ENCODE measurements at places on chromosomes 4 and X.
A peak's percentile ranks its signal among the peaks of the same experiment; 100 is the strongest.

DNA sequence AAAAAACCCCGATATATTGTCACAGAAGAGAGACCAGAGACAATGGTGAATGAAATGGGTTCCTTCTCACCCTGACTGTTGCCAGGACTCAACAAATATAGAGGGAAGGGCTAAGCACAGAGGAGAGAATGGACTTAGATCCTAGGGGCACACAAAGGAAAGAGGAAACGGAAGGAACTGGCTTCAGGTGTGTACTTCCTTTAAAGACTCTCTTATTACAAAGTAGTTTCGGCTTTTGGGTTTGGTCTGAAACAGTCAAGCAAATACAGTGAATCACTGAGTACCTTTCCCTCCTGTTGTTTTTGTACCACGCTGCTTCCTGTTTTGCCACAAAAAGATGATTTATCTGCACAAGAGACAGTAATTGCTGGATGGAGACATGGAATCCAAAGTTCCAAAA, 46.1 kb upstream of the S100G start:
- no peak for ATAC-seq

DNA sequence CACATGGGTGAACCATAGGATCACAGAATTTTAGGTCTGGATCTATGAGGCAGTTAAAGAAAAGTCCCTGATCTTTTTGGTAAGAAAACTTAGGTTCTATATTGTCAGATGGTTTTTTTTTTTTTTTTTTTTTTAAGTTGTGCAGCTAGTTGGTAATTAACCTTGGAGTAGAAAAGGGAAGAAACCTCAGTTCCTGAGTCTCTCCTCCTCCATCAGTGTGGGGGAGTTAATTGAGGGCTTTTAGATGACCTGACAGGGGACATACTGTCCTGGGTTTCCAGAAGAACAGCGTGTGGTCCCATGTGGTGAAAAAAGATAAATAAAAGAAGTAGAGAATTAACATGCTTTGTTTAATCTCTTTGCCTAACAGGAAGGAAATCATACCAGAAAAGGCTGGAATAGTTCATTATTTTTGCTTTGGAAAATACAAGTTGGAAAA, 123.7 kb downstream of the ARHGAP10 start:
- no peak for ATAC-seq

- no peak for ATAC-seq
These were observed 1.5 kb downstream of the FRMPD3 start for GRCh38 chrX:107450823-107451509.

DNA sequence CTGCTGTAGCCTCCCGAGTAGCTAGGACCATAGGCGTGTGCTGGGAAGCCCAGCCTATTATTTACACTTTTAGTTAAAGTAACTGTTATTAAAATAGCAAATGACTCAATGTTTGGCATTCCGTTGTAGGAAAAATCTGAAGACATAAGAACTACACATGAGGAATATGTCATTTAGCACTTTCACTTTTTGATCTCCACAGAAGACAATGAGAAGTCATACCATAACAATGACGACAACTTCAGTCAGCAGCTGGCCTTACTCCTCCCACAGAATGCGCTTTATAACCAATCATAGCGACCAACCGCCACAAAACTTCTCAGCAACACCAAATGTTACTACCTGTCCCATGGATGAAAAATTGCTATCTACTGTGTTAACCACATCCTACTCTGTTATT, 6.7 kb downstream of the GPR34 start:
- no peak for ATAC-seq

DNA sequence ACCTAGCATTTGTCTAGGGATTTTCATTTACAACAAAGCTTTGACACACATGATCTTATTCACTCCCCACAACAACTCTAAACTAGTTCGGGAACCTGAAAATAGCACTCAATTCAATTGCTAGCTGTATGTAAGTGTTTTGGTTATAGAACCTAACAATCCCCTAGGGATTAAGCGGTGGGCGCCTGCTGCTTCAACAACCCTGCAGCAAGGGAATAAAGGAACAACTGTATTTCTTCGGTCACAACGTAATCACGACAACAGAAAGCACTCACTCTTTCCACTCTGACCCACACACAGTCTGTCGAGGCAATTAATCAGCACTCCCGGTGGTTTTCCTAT, 674 bp upstream of the DIAPH2 start:
- peak; percentile 28 for ATAC-seq

DNA sequence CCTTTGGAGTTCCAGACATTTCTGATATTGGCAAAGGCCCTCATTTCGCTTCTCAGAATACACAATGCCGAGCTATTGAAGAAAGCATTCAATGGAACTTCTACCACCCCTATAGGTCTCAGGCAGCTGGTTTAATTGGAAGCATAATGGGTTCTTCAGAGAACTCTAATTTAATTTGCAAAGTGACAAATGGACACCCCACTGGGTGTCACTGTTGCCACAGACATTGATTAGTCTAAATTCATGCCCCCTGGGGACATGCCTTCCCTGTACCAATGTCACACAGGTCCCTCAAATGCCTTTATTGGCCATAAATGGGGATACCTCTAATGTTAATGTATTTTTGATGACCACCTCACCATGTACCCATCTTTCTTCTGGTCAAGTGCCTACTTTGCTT, 22.9 kb upstream of the TMEM255A start:
- no peak for ATAC-seq

DNA sequence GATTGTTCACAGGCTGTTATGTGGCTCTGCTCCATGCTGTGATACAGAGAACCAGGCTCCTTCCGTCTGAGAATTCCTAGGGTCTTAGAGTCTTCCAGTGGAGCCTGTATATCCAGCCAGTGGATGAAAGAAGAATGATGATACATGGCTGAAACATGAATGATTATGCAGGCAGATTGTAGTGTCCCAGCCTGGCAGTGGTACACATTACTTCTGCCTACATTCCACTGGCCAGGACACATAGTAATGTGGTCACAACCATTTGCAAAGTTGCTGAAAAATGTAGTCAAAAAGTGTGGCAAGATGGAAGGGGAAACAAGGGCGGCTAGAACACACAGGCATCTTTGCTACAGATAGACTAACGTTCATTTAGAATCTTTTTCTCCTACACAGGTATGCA, 4.5 kb upstream of the GBA3 start:
- no peak for ATAC-seq

GRCh38 chrX:23732704-23733103, 10.4 kb downstream of the ACOT9 start:
- ATAC-seq: peak; percentile 76

DNA sequence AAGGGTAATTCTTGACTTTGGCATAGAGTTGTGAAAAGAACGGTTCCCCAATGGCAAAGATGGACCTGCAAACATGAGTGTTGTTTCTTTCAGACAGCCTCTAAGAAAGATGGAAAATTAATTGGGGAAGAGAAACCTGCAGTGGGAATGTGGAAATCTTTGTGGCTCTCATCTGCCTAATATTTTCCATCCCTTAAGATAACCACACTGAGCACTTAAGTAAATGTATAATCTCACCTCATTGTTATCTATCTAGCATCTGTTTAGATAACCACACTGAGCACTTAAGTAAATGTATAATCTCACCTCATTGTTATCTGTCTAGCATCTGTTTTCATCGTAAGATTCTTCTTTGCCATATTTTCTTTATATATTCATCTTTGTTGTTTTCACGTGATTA, 149.3 kb downstream of the NWD2 start:
- ATAC-seq: no peak

GRCh38 chr4:149344436-149344835, 471.2 kb downstream of the IQCM start:
- no peak for ATAC-seq

DNA sequence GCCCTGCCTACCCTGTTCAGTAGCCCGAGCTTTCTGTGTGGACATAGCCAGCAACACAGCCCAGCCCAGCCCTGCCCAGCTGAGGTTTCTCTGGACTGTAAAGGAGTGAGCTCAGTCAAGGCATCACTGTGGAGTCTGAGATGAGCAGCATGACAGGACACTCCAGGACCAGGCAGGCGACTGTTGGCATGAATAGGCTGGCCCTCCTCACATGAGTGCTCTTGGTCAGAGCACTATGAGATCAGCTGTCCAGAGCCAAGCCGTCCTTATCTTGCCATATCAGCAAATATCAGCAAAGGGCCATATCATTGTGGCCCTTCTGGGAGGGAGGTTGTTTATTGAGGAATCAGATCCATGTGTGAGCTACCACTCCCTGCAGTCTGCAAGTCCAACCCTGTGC, 30.9 kb downstream of the REELD1 start:
- no peak for ATAC-seq

DNA sequence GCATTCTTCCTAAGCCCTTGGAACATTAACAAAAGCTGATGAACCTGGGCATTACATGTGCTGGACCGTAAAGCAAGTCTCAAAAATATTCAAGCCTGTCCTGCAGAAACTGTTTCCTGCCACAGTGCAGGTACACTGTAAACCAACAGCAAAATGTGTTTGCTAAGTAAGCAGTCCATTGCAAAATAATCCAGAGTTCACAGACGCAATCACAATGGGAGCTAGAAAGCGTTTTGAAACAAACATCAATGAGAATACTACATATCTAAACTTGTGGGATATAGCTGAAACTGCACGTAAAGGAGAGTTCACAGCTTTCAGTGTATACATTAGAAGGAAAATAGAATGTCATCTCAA, 61.6 kb downstream of the RGS12 start:
- ATAC-seq: no peak

- ATAC-seq: peak; percentile 83
These were observed 44.5 kb downstream of the SEPTIN11 start for GRCh38 chr4:76993787-76994641.

GRCh38 chr4:125013891-125014290, 300.9 kb upstream of the FAT4 start:
- no peak for ATAC-seq

- ATAC-seq: peak; percentile 42
These were observed 36.3 kb upstream of the REST start for GRCh38 chr4:56871371-56871866.

- no peak for ATAC-seq
These were observed 4.9 kb downstream of the SEPTIN11 start for GRCh38 chr4:76954489-76954888.

DNA sequence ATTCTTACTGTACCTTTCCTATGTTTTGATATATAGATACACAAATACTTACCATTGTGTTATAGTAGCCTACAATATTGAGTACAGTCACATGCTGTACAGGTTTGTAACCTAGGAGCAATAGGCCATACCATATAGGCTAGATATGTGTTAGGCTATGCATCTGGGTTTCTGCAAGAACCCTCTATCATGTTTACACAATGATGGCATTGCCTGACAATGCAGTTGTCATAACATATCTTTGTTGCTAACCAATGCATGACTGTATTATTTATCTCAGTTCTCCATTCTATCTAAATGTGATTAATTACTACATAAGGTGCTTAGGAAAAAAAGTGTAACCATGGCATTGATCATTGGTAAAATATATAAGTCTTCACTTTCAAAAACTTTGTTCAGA, 10.0 kb upstream of the SPCS3 start:
- ATAC-seq: no peak

DNA sequence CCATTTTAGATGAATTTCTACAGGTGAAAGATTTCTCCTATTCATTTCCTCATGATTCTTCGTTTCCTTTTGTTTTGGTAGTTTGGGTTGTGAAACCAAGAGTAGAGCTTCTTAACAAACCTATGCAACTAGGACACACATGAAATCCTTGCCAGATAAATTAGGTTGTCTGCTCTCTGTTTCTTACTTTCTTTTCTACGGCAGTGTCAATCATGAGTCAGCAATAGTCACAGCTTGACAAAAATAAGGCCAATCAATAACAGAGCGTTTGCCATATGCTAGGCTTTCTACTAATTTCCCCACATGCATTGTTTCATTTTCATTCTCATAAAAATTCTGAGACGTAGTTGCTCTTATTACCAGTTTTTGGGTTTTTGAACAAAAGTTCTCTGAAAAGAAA, 20.3 kb downstream of the CLRN2 start:
- no peak for ATAC-seq

- ATAC-seq: no peak
These were observed 11.2 kb downstream of the BLTP1 start for GRCh38 chr4:122163301-122163700.

- ATAC-seq: no peak
These were observed 3.8 kb downstream of the VEGFC start for GRCh38 chr4:176788971-176789370.

DNA sequence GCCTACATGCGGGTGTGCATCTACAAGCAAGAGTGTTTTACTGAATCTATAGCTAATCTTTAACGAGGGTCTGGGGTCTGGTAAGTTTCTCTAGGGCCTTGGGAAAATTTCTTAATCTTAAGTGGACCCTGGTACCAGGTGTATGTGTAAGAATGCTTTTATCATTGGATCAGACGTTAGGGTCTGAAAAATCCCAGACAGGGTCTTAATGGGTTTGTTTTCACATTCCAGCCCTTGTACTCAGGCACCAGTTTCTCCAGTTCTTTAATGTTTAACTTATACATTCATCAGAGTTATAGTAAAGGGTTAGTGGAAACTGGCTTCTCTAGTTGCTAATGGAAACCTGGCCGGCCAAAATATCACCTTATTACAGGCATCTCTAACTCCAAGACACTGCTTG, 11.6 kb downstream of the MAGEB16 start:
- no peak for ATAC-seq

DNA sequence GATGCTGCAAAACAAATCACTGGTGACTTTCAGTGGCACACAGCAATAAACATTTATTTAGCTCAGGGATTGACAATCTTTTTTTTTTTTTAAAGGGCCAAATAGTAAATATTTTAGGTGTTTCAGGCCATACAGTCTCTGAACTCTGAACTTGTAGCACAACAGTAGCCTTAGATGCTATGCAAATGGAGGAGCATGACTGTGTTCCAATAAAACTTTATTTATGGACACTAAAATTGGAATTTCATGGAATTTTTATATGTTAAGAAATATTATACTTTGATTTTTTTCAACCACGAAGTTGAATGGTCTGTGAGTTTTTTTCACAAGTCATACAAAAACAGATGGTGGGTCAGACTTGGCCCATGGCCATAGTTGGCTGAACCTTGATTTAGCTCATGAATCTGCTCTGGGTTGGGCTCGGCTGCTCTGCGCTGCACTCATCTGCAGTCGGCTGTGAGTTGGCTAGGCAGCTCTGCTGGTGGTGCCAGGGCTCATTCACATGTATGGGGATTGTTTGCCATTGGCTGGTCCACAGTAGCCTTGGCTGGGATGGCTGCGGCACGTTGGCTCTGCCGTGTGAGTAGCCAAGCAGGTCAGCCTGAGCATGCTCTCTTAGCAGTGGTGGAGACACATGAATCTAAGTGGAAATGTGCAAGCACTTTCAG, 231.7 kb upstream of the PGRMC2 start:
- no peak for ATAC-seq

DNA sequence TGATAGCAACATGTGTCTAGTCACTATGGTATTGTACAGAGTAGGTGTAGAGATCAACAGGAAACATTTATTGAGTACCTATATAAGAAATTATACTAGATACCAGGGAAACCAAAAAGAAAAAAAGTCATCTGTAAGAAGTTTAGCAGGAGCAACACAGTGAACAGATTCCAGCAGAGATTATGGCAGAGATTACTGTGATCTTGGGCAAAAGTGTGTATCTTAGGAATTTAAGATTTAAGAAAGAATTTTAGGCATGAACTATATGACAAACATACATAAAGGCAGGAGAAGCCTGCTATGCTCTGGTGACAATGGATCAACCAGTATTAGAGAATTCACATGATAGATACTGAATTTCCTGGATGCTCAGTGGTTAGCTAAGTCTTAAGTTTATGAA, 37.9 kb downstream of the SNCA start:
- no peak for ATAC-seq

- no peak for ATAC-seq
These were observed 882.6 kb downstream of the TRIML1 start for GRCh38 chr4:189021831-189022230.

GRCh38 chr4:38188631-38189101, 228.5 kb downstream of the PTTG2 start:
- no peak for ATAC-seq

- ATAC-seq: no peak
These were observed 190.4 kb downstream of the ARAP2 start for GRCh38 chr4:36053930-36054329.

Data from stimulated activated memory B cell treated with anti-CD40 and anti-IgM and Interleukin-4, amounts not matched to agents 10 μg/mL and 1 μg/mL and 100 μg/mL, for 72 hours (primary cell).